ENCODE measurements at places on chromosomes 7 and 10.

DNA sequence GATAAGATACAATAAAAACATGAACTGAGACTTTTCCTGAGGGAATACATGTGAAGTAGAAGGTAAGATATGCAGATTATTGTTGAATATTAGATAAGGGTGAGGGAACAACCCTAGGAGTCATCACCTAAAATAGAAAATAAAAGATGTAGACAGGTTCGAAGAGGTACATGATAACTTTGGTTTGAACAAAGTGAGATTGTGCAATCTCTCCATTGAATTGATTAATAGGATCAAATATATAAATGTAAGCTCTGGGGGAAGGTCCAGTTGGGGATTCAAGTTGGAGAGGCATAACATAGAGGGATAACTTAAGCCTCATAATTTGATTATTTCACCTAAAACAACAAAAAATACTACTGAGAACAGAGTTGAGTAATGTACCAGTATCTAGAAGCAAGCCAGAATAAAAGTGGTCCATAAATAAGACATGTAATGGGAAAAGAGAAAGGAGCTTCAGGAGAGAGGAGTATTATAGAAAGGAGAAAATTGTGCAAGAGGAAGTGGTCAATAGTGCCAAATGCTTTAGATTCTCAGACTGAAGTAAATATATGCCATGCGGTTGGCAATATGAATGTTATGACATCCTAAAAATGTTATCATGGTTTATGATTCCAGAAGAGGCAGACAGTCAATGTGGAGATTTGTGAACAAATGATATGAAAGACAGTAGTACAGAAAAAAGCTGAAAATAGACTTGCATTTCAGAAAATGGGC is 282.3 kb upstream of the CHRM2 start:
- DNase-seq = no peak

- DNase-seq = no peak
Observed at GRCh38 chr7:80884511-80885195, 34.2 kb downstream of the SEMA3C start.

GRCh38 chr10:132311338-132311939 is 3.7 kb upstream of the STK32C start:
- no peak for DNase-seq

DNA sequence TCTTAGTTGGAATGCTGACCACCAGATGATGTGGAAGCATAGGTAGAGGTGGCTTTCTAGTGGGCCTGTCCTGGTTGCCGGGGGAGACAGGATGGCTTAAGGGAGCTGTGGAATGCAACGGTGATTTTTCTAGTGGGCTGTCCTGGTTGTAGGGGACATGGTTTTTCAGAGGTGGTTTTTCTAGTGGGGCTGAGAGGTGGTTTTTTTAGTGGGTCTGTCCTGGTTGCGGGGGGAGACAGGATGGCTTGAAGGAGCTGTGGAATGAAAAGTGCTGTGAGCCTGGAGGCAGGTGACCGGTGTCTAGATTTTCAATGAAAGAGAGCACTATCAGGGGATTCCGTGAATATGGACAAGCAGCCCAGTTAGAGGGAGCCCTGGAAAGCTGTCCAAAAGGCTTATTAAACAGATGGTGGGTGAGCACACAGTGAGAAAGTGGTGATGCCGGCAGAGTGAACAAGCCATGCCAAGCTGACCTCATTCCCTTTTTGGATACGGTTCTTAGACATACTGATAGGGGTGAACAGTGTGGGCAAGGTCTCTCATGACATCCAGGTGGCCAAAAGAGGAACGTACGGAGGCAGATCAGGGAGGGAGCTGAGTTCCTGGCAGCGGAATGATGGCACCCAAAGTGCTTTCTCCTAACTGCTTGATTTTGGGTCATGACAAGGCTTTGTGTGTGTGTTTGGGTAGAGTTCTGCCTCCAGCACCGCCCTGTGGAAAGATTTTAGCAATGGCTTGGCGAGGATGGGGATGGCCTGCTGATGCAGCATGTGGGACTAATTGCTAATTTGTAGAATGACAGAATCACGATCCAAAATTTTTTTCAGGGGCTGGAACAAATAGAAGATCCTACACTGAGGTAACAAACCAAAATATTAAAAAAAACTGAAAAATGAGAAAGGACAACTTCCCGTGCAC is 126.6 kb downstream of the TMEM178B start:
- DNase-seq = peak; percentile 22

All from NCI-H2171 treated with DMSO at 0.1 percent for 48 hours (cell line).